ENCODE measurements at places on chromosomes 4 and X.

DNA sequence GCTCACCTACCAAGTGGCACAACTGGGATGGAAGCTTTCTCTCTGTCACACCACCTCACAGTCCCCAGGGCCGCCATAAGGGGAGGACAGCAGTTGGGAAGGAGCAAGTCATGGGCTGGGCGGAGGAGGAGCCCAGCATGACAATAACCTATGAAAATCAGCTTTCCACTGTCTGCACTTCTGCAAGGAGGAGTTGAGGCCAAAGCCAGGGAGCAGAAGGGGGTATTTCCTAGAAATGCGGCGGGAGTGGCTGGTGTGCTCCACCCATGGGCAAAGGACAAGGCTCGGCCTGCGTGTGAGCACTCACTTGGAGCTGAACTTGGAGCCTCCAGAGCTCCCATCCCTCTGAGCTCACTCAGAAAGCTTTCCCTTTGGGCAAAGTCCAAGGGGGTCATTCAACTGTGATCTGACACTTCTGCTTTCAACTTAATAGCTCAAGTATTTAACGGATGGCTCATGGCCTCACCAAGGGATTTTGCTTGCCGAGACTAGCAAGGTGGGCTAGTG lies 18.5 kb downstream of the APLN start:
- no peak for DNase-seq

GRCh38 chrX:3609810-3610209 lies 103.6 kb downstream of the PRKX start:
- no peak for DNase-seq

- no peak for DNase-seq
These were observed 140.5 kb downstream of the LRBA start for GRCh38 chr4:150874338-150875226.

GRCh38 chrX:12975991-12976558 lies 1.2 kb downstream of the TMSB4X start:
- DNase-seq = no peak

DNA sequence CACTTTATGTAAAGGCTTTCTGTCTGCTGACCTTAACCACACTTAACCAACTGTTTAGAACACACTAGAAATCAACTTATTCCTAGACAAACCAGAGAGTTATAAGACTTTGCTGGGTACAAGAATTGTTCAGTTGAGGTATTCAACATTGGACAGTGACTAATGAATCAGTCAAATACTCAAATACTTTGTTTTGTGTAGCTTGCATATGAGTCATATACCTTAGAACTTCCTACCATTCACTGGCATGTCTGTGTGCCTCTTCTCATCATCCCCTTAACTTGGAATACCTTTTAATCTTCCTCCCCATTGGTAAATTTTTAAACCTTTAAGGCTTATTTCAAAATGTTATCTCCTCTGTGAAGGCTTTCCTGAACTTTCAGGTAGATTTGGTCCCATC lies 708.8 kb upstream of the GRIA3 start:
- no peak for DNase-seq

DNA sequence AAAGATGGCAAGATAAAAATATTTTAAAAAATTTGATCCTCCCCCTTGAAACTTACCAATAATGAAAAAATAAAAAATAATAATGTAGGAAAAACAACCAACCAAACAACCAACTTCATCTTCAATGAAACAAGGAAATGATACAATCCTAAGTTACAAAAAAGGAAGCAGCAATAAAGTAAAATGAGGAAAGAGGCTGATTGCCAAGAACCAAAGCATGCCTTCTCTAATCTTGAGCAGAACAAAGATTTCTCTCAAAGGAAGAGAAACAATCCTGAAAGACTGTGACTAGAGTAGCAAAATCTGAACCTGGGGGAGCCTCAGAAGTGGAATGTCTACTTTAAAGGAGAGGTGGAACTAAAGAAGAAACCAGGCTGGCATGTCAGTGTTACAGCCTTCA lies 10.9 kb upstream of the WDFY3 start:
- DNase-seq = no peak

DNA sequence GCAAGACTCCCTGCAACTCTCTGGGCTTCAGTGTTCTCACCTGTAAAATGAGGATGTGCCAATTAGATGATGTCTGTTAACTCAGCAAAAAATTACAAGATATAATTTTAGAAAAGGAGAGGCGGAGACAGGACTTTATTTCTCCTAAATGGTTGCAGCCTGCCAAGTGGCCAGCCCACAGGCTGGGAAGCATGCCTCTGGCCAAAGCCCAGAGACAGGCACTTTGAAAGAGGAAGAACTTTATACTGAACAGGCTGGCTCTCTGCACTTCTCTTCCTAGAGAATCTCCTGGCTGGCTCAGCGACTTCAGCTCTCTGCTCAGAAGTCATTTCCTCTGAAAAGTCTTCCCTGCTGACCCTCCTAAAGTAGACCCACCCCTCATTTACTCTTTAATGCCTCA lies 3.7 kb downstream of the PRDM5 start:
- no peak for DNase-seq
